ENCODE measurements at places on chromosomes 2 and 18. TPM values are rescaled to one million over a fixed set of nuclear protein-coding genes. Genes with fewer than 3 reads are reported as not detected.

DNA sequence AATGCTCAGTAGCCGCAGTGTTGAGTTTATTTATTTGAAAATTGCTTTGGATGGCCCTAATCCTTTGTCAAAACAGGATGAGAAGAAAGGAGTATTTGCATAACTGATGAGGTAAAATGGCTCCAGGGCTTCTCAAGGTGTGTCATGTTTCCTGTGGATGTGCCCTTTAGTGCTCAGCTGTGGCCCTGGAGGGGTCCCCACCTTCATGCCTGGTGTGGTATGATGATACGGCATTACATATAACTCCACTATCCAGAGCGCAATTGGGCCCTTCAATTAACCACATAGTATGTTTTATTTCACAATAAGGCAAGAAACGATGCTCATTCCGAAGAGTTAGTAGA is 39.8 kb upstream of the TMEM178A start:
- no peaks in the 10 kb centered on the region for H3K36me3 ChIP-seq
- H3K27me3 ChIP-seq: no peaks in the 10 kb centered on the region
- no peak overlapping the region for H3K4me3 ChIP-seq
- H3K4me1 ChIP-seq: peaks cover 7% of the 10 kb centered on the region
- no peak overlapping the region for H3K27ac ChIP-seq

- no peaks in the 10 kb centered on the region for H3K36me3 ChIP-seq
- no peak overlapping the region for H3K27ac ChIP-seq
- no peaks in the 10 kb centered on the region for H3K27me3 ChIP-seq
- no peaks in the 10 kb centered on the region for H3K4me1 ChIP-seq
- DNase-seq: no peak
Observed at GRCh38 chr18:55102501-55102900, 143.2 kb upstream of the CCDC68 start.

- no peaks in the 10 kb centered on the region for H3K27me3 ChIP-seq
- H3K4me3 ChIP-seq: no peak overlapping the region
- peaks cover 17% of the 10 kb centered on the region for H3K4me1 ChIP-seq
Observed at GRCh38 chr2:150023663-150024062, 436.1 kb upstream of the MMADHC start.

DNA sequence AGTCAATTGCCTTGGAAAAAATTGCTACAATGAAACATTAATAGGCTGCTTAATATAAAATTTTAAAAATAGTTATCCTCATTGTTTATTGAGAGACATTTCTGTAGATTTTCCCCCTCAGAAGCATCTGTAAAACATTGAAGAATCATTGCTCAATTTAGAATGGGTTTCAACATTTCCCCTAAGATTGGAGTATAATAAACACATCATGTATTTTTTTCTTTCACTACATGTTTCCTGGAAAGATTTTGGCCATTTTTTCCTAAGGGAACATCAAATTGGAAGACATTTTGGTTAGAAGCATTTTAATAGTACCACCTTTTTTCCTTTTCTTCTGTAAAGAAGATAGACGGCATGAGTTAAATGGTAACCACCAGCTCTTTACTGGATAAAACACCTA is 443.2 kb upstream of the SPHKAP start:
- no peak overlapping the region for H3K27ac ChIP-seq
- H3K27me3 ChIP-seq: no peaks in the 10 kb centered on the region
- no peak overlapping the region for H3K4me3 ChIP-seq
- DNase-seq: no peak
- H3K4me1 ChIP-seq: no peaks in the 10 kb centered on the region
- no peaks in the 10 kb centered on the region for H3K36me3 ChIP-seq

- no peak overlapping the region for H3K27ac ChIP-seq
- DNase-seq: no peak
- no peaks in the 10 kb centered on the region for H3K36me3 ChIP-seq
- H3K4me3 ChIP-seq: no peak overlapping the region
Observed at GRCh38 chr18:69785466-69785865, 162.2 kb downstream of the CD226 start.

DNA sequence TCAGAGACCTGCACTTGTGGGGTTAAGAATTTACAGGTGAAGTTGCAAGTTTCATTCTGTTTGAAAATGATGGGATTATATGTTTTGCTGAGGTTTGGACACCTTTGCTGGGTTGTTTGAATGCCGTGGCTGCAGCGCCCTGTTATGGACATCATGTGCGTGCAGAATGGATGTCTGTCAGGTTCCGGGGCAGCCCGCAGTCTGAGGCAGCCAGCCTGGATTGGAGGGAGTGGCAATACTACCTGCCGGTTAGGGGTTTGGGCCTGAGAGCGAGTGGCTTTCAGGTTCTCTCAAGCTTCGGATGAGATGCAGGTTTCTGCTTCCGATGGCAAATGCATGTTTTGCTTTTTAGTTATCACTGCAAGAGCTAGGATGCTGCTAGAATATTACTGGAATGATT is 1.1 kb downstream of the CASP8 start:
- H3K27ac ChIP-seq: no peak overlapping the region
- H3K4me3 ChIP-seq: no peak overlapping the region
- H3K27me3 ChIP-seq: no peaks in the 10 kb centered on the region
- DNase-seq: no peak

- DNase-seq: no peak
- no peaks in the 10 kb centered on the region for H3K36me3 ChIP-seq
- no peak overlapping the region for H3K27ac ChIP-seq
- H3K4me3 ChIP-seq: no peak overlapping the region
- peaks cover 8% of the 10 kb centered on the region for H3K4me1 ChIP-seq
Observed at GRCh38 chr18:45399643-45400042, 215.6 kb upstream of the SLC14A2 start.

Gene MARCHF4
- total RNA-seq: 0.46 TPM

Gene CCDC68
- not detected for total RNA-seq

Gene TUBA4A
- 0.56 TPM for total RNA-seq

Gene CPO
- not detected for total RNA-seq

Gene TGOLN2
- 31.9 TPM for total RNA-seq

Gene PARD3B
- 2.0 TPM for total RNA-seq

Gene MRPL30
- 67.9 TPM for total RNA-seq

Gene RAD51AP2
- 1.2 TPM for total RNA-seq

Gene PLGLB1
- 1.6 TPM for total RNA-seq

Gene OSR1
- not detected for total RNA-seq

Measured in neural progenitor cell (in vitro differentiated cells).